ENCODE measurements at places on chromosomes 12 and 14. TPM values are rescaled to one million over a fixed set of nuclear protein-coding genes. Genes with fewer than 3 reads are reported as not detected.
A peak's percentile ranks its signal among the peaks of the same experiment; 100 is the strongest.

DNA sequence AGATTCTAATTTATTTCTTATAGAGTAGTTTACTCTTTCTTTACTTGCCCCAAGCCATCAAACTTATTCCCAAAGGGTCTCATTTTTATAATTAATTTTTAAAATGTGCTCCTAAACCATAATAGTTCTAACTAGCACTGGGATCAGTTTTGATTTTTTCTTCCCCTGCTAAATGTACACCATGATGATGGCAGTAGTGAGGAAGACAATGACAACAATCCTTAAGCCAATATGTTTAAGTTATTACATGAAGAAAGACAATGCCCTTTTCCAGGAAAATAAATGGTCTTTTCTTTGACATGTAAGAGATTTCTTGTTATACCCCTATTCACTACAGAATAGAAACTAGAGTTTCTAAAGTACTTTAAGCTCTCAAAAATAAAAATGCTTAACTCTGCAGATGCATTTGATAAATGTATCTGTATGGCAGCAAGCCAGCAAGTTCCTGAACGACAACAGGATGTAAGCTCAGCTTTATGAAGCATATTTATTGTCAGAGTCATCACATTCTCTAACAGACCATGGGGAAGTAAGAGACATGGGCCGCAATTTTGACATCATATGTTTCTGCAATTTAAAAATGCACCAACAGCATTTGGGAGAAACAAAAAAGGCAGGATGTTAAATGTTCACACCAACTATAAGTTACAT is 36.0 kb upstream of the SNX6 start:
- DNase-seq: no peak

The PTMS gene
- total RNA-seq: 111 TPM

DNA sequence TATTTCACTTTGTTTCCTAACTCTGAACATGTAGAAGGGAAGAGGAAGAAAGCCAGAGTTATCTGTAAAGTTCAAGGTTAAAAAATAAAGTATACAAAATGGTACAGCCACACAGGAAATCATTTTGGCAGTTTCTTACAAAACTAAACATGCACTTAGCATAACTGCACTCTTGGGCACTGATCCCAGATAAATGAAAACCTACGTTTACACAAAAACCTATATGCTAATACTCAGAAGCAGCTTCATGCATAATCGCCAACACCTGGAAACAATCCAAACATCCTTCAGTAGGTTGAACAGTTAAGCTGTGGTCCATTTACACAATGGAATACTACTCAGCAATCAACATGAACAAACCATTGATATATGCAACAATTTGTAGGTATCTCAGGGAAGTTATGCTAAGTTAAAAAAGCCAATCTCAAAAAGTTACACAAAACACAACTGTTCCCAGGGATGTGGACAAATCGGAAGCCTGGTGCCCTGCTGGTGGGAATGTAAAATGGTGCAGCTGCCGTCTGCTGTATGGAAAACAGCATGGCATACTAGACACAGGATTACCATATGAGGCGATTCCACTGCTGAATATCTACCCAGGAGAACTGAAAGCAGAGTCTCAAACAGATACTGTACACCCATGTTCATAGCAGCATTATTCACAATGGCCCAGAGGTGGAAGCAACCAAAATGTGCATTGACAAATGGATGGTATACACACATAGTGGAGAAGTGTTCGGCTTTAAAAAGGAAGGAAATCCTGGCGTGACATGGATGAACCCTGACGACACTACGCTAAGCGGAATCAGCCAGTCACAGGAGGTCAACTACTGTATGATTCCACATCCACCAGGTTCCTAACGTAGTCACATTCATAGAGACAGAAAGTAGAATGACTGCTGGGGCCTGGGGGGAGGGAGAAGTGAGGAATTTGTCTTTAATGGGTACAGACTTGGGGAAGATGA is 37.7 kb downstream of the NRDE2 start:
- DNase-seq: no peak

The PLEKHG7 gene
- not detected for total RNA-seq

DNA sequence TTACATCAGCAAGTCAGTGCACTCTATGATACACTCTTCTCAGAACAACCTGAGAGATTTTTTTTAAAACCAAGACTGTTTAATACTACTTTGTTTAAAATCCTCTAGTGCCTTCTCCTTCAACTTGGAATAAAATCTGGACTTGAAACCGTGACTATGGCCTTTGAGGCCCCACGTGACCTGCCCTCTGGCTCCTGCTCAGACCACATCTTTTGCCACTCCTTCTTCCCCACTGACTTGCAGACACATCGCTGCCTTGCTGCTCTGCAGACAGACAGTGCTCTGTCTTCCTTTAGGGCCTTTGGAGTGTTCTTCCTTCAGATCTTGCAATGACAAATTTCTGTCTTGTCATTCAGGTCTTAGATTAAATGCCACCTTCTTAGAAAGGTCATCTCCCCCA is 48.5 kb downstream of the TTC8 start:
- no peak for DNase-seq

DNA sequence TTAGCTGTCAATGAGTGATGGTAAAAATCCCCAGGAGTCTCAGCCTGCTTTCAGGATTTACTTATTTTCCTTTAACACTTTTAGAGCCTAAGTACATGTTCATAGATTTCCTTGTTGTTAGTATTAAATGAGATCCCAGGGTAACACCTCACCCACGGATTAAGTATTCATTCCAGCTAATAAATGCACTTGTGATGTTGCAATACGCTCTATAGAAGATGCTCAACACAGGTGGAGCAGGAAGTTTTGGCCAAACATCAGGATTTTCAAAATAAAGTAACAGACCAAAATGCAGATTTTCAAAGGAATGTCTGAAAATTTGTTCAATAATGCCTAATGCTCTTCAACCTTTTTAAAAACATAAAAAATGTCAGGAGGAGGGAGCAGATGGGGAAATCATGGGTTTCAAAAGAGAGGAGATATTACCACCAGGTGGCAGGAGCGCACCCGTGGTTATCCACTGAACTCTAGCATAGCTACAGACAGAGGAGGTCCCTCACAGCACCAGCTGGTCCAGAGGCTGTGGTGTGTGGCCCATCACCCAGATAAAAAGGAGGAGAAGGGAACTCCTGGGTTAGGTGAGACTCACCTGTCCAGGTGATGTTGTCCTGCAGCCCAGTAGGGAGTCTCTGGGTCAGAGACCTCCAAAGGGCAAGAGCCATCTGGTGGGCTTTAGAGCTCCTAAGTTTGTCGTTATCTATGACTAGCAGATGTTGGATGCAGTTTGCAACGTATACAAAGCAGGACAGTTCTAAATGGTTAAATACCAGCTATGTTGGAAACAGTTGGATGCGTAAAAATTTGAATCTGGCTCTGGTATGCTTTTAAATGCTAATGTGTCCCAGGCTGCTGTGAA is 1158.4 kb upstream of the TMEM132C start:
- peak; percentile 59 for DNase-seq

The COL2A1 gene
- total RNA-seq: 24.6 TPM

- DNase-seq: peak; percentile 62
Measured at GRCh38 chr14:72679536-72680151, 214.3 kb downstream of the DPF3 start.

DNA sequence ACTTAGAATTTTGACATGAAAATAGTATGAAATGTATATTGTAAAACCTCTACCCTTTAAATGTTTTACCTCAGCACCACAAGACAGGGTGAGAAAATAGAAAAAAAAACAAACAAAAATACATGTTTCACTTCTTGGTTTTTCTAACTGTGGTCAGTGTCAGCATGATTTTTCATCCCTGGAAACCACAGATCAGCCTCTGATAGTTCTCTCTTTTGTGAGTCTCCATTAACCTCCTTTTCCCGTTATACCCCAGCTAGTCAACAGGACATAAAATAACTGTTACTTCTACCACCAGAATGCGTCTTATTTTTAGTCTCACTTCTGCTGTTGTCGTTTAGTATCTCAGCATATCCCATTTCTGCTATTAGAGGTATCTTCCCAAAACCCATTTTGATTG is 48.3 kb upstream of the KCNMB4 start:
- no peak for DNase-seq

DNA sequence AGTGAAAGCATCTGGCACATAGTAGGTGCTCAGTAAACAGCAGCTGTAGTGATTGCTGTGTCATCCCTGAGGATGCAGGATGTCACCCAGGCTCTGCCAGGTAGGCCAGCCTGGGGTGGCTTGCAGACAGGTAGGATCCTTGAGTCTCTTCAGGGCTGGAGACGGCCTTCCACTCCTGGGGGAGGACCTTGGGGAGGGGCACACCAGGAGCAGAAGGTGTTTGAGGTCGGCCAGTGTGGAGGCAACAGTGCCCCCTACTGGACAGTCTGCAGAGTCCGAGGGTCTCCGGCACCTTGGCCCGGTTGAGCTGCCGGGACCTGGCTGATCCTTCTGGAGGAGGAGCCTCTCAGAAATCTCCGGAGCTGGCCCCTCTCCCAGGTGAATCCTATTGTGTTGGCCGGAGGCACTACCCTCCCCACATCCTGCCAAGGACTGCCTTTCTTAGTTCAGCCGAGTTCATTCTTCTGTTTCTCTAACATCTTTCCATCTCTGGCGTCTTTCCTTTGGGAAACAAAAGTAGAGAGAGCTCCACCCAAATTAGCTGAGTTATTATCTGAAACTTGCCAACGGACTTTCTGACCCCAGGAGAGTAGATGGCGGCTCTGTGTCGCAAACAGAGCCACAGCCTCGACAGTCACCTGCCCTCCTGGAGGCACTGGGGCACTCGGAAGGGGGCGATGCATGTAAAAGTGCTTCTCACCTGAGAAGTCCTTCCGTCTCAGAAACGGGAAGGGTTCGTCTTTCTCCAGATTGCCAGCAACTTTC is 41.8 kb upstream of the CLMN start:
- DNase-seq: peak; percentile 94

DNA sequence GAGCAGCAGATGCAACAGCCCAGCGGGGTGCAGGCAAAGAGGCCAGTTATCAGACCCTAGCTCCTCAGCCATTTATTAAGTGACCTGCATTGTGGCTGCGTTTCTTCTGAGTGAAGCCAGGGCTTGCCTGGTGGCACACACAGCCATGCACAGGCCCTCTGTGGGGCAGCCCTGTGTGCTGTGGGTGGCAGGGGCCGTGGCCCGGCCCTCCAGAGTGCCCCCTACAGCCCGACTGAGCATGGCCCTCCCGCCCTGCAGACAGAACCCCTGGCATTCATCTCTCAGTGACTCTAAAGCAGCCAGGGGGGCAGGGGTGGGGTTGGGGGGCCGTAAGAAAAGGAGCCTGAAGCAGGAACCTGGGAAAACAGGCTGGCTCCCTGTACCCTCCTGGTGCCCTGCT is 226.0 kb upstream of the PWP1 start:
- no peak for DNase-seq

The NCAPD2 gene
- 217 TPM for total RNA-seq

The PTGDR gene
- 0.23 TPM for total RNA-seq

DNA sequence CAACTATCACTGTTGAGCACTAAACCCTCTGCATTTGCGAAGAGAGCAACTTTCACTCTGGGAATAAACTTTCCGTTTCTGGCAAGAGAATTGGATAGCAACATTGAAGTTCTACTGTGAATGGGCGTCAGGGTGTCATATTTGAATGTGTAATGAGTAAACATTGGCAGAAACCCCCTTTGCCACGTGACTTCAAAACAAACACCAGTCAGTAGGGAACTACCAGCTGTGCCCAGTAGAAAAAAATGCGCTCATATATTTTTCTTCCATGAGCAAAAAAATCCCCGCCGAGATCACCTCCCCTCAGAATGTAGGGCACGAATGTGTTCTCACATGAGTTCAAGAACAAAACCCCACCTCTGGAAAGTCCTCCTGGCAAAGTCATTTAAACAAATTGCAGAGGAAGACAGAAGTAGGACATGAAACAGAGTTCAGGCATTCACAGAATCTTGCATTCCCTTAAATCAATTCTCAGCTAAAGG is 80.6 kb downstream of the BTG1 start:
- DNase-seq: no peak

DNA sequence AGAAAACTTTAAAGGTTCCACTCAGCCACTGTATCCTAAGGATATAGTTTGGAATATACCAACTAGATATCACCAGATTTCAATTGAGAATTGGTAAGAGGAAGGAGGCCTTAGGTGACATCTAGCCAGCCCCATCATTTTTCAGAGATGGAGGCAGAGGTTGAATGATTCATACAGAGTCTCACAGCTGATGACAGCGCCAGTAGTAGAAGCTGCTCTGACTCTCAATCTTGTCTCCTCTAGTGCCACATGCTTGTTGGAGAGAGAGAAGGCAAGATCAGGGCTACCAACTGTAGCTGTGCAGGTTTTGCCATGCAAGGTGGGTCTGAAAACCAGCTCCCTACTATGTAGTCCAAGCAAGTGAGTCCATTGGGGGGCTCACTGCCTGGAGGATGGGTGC is 6.1 kb downstream of the FRMD6 start:
- DNase-seq: no peak

GRCh38 chr12:46664761-46665287 is 161.0 kb downstream of the SLC38A4 start:
- DNase-seq: no peak

The NANOG gene
- 134 TPM for total RNA-seq

The USP5 gene
- 97.2 TPM for total RNA-seq

The PGF gene
- total RNA-seq: 6.3 TPM

The OR4K13 gene
- total RNA-seq: not detected

DNA sequence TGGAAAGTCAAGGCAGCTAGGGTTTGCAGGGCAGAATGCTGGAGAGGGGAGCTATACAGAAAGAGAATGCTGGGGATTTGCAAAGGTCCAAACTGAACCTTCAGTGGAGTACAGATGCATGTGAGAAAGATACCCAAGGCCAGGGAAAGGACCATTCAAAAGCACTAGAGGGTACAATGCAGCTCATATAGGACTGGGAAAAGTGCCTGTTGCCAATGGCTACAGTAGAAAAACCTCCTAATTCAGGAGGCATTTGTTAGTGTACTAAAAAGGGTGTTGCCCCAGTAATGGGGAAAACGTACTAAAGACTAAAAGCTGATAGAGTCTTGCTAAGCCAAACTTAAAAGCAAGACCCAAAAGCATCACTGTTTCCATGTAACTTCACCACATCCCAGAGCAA is 30.1 kb downstream of the E2F7 start:
- no peak for DNase-seq

DNA sequence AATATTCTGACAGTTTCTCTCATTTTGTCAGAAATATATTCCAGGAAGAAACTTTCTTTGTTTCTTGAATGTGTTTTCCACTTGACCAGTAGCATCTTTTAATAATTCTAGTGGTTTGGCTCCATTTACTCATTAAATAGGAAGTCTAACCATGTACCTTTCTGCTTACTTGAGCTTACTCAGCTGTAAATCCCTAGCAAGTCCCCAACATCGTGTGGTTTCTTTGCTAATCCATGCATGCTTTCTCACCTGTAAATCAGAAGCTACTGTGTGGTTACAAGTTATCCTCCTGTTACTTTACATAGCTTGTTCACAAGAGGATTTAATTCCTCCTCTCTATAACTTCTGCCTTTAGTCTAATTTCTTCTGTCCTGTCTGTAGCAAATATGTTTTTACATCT is 227.7 kb downstream of the FSCB start:
- DNase-seq: no peak

DNA sequence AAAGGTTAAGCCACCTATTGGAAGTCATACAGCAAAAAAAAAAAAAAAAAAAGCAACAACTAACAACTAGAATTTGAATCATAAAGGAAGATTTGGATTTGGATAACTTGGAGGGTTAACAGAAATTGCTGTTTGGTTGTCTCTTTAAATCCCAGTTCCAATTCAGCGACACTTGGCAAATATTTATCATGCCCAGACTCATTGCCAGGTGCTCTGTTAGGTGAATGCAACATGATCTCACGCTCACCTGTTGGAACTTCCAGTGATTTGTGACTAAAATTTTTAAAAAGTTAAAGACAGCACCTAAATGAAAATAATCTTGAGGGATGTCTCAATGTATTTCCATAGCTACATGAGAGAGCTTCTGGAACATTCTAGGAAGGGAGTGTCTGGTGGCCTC is 103.7 kb downstream of the TBX3 start:
- DNase-seq: no peak

All from GM23338 (cell line).